Activated CD4-positive, alpha-beta T cell treated with anti-CD3 and anti-CD28 coated beads for 36 hours (primary cell): ENCODE measurements at places on chromosomes 2 and 18.

DNA sequence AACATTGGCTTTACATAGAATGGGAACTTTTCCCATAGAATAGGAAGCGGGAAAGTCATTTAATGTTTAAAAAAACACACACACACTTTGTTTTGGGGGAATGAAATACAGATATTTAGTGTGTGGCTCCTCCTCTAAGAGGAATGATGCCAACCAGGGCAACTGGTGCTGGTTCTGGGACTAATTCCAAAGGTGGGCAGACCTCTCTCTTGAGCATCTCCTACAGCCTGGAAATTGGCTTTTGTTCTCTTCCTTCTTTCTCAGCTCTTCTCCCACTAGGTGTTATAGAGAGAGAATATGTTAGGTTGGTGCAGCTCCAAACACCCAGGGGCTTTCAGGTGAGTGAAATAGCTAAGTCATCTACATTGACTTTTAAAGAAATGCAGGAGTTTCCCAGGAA, 190.1 kb downstream of the RAD51AP2 start:
- no peak for DNase-seq

- DNase-seq = no peak
These were observed 60.6 kb upstream of the SLC16A14 start for GRCh38 chr2:230129343-230129742.

- no peak for DNase-seq
These were observed 257.0 kb downstream of the CLIP4 start for GRCh38 chr2:29372185-29372584.

- DNase-seq = peak; percentile 37
These were observed 122.2 kb downstream of the NCOA1 start for GRCh38 chr2:24613154-24613814.

- no peak for DNase-seq
These were observed 68.3 kb downstream of the ATL2 start for GRCh38 chr2:38308821-38309220.

GRCh38 chr2:70789304-70790135, 923 bp downstream of the FIGLA start:
- peak; percentile 88 for DNase-seq

- no peak for DNase-seq
These were observed 37.0 kb downstream of the EIF4E2 start for GRCh38 chr2:232587512-232587911.

- DNase-seq = no peak
These were observed 35.8 kb downstream of the KATNAL2 start for GRCh38 chr18:46953195-46953594.
